ENCODE measurements at places on chromosomes 7 and 10.

DNA sequence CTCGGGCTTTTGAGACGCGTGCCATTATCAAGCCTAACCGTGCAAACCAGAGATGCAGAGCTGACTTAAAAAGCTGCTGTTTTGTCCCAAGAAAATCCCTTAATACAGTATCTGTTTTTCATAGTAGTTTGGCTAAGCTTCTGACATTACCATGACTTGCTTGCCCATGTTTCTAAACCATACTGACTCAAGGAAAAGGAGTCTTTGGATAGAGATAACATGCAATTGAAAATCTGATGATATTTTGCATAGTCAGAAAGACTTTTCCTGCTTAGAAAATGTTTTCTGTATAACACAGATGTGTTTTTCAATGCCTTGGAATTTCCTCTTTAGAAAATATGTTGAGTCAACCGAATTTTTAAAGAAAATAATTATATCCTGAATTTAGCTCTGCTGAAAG, 21.5 kb upstream of the AKR1E2 start:
- no peak for DNase-seq

- no peak for DNase-seq
Measured at GRCh38 chr10:34408956-34409355, 406.1 kb downstream of the PARD3 start.

DNA sequence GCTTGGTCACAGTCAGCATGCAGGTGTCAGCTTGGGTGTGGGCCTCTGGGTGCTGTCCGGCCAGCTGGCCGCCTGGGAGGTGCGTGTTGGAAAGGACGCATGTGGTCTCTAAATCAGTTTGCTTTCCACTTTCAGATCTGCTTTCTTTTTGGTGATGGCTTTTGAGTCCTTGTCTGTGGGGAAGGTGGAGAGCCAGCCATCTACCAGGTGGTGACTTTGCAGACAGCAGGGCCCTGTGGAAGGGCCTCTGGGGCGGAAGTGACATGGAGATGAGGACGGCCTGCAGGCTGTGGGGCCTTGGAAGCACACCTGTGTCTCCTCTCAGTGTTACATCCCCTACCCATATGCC, 59.4 kb downstream of the WDR37 start:
- no peak for DNase-seq

- no peak for DNase-seq
Measured at GRCh38 chr7:121941830-121942229, 68.9 kb downstream of the PTPRZ1 start.

DNA sequence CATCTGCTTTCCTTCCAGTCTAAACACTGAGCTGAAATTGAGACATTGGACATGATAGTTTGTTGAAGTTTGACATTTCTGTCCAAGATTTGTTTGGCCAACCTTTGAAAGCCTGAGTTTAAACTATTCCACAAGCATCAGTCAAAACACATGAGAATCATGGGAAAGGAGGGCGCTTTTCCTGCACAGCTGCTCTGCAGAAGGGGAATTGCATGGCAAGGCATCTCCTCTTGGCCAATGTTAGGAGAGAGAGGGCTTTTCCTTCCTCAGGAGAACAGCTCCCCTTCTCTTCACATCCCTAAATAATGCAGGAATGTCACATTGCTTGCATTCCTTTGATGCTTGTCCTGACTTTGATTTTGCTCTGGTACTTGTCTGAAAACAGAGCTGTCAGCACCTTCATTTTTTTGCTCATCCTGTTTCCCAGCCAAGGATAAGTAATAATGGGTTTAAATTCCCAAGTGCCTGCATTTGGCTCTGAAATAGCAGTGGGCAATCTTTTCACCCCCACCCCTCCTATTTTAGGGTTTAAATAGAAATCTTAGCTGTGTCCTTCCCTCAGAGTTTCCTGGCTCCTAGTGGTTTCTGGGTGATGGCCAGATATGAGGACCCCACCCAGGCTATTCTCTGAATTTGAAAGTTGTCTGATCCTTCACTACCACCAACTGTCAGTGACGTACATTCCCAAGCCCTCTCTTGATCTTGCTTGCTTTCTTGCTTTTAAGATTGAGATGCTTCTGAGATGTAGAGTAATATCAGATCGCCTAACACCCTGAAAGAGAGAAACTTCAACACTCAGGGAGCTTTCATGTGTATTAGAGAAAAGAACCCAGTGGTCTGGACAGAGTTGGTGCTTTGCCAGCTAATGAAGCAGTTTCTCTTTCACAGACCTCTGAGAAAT, 75.2 kb upstream of the NPVF start:
- no peak for DNase-seq

DNA sequence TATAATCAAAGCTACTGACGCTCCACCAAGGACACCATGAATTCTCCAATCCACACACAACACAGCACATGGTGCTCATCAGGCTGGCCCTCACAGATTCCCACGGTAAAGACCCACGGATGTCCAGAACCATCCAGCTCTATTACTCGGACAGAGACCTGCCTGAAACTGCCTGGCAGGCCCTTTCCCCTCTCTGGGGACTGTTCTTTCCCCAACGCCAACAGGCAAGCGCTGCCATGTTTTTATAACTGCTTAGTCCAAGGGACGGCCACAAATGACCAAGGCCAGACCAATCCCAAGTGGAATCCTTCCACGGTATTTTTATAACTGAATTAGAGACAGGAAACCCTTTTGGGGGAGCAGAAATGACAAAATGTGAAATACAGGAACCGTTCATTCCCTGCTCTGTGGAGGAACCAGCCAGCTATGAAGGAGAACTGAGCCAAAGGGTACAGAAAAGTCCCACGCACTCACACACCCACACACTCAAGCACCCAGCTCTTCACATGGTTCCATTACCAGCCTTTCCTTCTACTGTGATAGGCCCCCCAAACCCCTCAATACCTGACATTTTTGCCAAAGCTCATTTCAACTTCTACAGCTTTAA, 4.1 kb downstream of the PIP4K2A start:
- DNase-seq: no peak

DNA sequence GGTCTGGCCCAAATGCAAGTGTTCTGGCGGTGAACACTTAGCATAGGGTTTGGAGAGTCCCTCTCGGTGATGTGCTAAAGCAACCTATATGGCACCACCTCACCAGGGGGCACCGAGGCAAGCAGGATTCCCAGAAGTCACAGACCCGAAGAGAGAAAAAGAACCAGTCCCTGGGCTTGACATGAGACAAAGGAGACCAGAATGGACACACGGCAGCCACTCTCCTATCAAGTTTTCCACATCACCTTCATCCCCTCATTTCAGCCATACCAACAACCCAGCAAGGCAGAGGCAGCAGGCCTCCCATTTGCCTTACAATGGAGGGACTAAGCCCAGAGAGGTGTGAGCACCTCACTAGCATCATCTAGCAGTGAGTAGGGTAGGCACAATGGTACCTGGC, 19.7 kb downstream of the GPRIN2 start:
- DNase-seq: no peak

DNA sequence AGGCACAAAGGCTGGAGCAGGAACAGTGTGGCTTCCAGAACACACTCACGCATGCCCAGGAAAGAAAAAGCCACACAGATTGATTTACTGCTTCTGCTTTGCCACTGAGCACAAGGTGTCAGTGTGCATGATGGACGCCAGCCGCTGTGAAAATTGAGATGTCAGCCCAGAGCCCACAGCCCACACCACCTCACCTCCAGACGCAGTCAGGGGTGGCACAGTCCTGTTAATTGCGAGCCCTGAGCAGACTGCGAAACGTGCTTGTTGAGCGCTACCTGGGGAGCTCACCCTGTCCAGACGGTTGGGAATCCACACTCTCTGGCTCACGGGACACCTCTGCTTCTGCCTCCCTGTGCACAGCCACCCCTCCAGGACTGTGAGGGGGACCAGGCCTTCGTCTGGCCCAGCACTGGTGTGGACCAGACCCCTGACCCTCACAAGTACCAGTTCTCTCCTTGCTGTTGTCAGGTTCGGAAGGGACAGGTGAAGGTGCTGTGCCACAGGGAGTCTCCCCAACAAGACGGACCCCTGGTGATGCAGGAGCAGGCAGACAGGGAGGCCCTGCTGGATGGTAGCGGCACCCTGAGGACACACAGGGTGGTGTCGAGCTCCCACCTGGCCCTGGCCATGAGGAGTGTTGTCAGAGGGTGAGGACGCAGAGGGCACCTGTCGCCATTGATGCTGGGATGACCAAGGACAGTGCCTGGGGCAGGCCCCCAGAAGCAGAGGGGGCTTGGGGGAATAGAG, 15.3 kb downstream of the RASGEF1A start:
- DNase-seq: no peak

DNA sequence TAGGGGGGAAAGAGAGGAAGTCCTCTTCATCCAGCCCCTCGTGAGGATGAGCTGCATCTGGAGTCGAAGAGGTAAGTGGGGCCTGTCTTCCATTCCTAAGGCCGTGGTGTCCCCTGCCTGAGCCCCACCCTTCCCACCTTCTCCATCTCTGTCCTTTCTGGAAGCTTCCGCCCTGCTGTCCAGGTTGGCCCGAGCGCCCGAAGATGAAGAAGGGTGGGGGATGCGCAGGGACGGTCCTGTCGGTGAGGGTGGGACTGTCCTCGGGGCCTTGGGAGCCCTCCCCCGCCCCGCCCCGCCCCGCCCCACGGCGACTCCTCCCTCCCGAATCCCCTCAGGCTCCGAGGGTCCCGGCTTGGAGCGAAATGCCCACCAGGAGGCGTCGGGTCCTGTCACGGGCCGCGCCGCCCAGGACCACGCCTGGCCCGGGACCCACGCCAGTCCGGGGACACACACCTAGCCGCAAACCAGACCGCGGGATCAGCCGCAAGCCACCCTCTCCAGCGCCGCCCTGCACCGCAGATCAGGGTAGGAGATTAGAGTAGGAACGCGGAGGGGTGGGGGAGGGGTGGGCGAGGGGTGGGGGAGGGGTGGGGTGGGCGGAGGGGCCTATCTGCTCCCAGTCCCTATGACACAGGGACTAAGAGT, 15.3 kb downstream of the GPRIN2 start:
- no peak for DNase-seq

GRCh38 chr7:122143376-122143750, 686 bp downstream of the AASS start:
- DNase-seq: no peak

GRCh38 chr7:121872831-121873288, at the start of gene PTPRZ1:
PTPRZ1 (plus strand) TSS chr7:121873161; CDS start chr7:121873500, 339 bp downstream.
- DNase-seq: no peak

- no peak for DNase-seq
Measured at GRCh38 chr7:2956076-2956475, 87.6 kb downstream of the CARD11 start.

GRCh38 chr7:137020351-137020750, 151.9 kb downstream of the CHRM2 start:
- no peak for DNase-seq

GRCh38 chr7:13115855-13116254, 428.4 kb downstream of the ARL4A start:
- DNase-seq: no peak

DNA sequence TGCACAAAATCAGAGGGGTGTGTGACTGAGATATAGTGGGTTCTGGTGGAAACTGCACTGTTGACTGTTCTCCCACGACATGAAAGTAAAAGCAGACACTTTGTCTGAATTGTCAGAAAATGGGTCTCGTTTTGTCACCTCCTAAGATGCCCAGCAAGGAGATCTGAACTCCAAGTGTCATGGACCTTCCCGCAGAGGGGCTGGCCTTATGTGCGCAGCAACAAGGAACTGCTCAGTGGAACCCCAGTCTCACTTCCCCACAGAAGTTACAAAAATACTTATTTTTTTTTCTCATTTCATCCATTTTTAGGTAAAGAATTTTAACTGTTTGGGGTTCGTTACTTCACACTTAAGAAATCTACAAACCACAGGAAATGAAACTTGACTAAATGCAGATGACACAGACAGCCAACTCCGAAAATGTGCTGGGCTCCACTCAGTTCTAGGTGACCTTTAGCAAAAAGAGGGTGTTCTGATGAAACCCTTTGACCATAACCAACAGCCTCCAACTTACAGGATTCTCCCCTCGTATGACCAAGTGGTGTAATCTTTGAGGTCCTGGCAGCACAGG, 115.0 kb downstream of the FAM107B start:
- no peak for DNase-seq

DNA sequence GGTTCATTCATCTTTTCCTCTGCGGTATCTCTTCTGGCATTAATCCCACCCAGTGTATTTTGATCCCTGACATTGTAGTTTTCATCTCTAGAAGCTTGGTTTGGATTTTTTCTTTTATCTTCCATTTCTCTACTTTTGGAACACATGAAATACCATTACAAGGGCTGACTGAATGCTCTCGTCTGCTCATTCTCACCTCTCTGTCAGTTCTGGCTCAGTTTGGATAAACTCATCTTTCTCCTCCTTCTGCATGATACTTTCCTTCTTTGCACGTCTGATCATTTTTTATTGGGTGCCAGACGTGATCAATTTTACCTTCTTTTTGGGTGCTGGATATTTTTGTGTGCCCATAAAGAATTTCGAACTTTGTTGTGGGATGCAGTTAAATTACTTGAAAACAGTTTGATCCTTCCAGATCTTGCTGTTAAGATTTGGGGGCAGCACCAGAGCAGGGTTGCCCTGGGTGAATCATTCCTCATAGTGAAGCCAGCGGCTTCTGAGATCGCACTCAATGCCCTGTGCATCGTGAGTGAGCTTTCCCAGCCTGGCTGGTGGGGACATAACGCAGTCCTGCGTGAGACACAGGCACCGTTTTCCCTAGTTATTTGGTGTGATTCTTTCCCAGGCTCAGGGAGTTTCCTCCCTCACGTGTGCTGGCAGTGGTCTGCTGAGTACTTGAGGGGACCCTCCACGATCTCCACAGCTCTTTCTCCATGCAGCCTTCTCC, 53.8 kb downstream of the LHPP start:
- no peak for DNase-seq

- no peak for DNase-seq
Measured at GRCh38 chr7:155753446-155753965, 58.8 kb downstream of the SHH start.

- DNase-seq: no peak
Measured at GRCh38 chr7:74627661-74628411, 29.7 kb upstream of the GTF2I start.

- DNase-seq: no peak
Measured at GRCh38 chr7:92644406-92645113, 54.4 kb upstream of the FAM133B start.

DNA sequence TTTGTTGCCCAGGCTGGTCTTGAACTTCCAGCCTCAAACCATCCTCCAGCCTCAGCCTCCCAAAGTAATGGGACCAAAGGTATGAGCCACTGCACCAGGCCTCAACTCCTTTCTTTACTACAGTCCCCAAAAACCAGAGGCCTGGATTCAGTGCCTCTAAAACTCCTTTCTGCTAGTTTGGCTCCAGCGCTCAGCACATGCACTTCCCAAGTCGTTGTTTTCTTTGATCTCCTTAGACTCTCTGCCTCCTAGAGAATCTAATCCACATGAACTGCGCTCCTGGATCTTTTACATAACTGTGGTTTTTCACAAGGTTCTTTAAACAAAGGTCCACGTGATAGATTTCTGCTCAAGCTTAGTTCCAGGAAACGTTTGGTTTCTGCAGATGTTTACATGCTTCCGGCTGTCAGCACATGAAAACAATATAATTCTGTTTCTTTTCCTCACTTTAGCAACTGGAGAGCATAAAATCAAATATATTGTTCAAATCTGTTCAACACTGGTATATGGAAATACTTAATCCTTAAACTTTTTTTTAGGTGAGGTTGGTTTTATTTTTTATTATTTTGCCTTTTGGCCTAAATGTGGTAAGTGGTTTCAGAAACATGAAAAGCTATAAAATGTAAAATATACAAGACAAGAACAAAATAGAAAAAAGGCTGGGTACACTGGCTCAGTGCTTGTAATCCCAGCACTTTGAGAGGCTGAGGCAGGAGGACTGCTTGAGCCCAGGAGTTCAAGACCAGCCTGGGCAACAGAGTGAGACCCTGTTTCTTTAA, 270.5 kb upstream of the MKLN1 start:
- no peak for DNase-seq
